Kidney (tissue), 22 donors: ENCODE measurements at places on chromosomes 2 and 18. TPM values are rescaled to one million over a fixed set of nuclear protein-coding genes. Genes with fewer than 3 reads are reported as not detected.

RBFA gene
- total RNA-seq, result 21.4 TPM

ABHD1 gene
- 0.69 TPM for total RNA-seq

LOXL3 gene
- 9.7 TPM for total RNA-seq

VSNL1 gene
- 0.44 TPM for total RNA-seq

SYT4 gene
- not detected for total RNA-seq

VWC2L gene
- 0.09 TPM for total RNA-seq

CABLES1 gene
- 40.5 TPM for total RNA-seq

UGT1A6 gene
- 43.7 TPM for total RNA-seq

IL36G gene
- not detected for total RNA-seq

ERMN gene
- 1.6 TPM for total RNA-seq

EGR4 gene
- not detected for total RNA-seq

GRCh38 chr2:235384624-235385023 is 109.2 kb upstream of the AGAP1 start:
- H3K4me3 ChIP-seq, result no peak overlapping the region
- no peak for DNase-seq
- H3K27ac ChIP-seq, result no peak overlapping the region
- no peaks in the 10 kb centered on the region for H3K27me3 ChIP-seq
- H3K4me1 ChIP-seq, result no peaks in the 10 kb centered on the region

- no peaks in the 10 kb centered on the region for H3K27me3 ChIP-seq
- H3K4me3 ChIP-seq, result no peak overlapping the region
- no peaks in the 10 kb centered on the region for H3K4me1 ChIP-seq
- H3K27ac ChIP-seq, result no peak overlapping the region
- no peak for DNase-seq
Observed at GRCh38 chr2:241871538-241872312, 2.2 kb downstream of the RTP5 start.

DNA sequence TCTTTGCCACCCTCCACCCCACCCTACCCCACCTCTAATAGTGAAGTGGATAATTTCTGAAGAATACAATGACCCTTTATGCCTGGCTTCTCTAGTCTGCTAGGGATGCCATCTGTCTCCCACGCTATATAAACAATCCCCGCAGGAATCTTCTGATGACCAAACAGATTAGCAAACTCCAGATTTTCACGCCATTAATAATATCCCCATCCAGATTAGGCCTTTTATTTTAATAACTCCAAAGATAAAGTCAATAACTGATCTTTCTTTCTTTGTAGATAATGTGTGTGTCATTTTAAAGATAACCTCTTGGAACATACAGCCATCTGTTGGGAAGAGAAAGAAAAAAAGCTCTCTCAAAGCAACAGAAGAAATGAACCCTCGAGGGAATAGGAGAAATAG is 47.9 kb upstream of the CCDC150 start:
- H3K36me3 ChIP-seq, result no peaks in the 10 kb centered on the region
- H3K4me1 ChIP-seq, result no peaks in the 10 kb centered on the region
- no peaks in the 10 kb centered on the region for H3K27me3 ChIP-seq
- no peak overlapping the region for H3K4me3 ChIP-seq

DNA sequence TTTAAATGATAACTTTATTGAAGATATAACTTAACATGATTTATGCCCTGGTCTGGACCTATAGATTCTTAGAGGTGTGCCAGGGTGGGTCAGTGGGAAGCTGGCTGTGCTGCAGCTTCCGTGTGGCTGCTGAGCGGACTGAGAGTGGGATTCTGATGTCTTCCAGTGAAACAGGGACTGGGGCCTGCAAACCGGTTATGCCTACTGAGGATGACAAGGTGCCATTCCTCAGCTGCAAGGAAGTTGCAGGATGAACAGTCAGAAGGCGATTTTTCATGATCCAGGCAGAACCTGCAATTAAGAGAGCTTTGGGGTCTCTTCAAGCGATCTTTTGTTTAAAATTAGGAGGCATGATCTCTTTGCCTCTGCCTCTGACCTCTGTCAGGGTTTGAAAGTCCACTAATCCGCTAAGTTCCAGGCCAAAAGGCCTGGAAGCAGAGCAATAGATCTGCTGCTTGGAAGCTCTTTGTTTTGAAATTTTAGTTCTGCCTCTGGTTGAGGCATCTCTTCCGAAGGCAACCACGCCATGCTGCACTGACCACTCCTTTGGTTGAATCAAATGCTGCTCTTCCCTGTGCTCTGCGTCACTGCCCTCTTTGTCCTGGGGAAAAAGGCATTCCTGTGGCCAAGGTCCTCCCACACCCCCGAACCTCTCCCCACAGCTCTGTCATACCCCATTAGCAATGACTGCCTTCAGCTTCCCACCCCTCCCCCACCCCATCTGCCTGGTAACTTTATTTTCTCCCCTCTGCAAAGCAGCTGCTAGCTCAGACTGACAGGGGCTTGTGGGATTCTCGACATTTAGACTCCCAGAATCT is 2.0 kb downstream of the TMEM169 start:
- H3K36me3 ChIP-seq, result no peaks in the 10 kb centered on the region
- peaks cover 7% of the 10 kb centered on the region for H3K4me1 ChIP-seq
- no peak overlapping the region for H3K27ac ChIP-seq

DNA sequence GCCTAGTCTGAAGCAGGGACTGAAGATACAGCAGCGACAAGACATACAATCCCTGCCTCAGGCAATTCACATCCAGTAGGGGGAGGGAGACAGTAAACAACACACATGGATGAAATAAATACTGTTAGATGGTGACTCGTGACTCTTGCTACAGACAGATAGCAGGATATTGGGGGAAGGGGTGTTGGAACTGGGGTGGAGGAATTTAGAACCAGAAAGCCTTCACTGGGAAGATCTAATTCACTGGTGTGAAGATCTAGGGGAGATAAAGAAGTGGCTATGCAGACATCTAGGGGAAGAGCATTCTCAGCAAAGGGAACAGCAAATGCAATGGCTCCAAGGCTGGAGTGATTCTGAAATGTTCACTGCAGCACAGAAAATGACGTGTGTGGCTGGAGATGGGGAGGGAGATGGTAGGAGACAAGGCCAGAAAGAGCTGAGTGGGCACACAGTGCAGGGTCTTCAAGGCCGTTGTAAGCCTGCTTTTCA is 52.6 kb upstream of the TMEM163 start:
- H3K27ac ChIP-seq, result no peak overlapping the region
- no peaks in the 10 kb centered on the region for H3K27me3 ChIP-seq
- no peak overlapping the region for H3K4me3 ChIP-seq
- H3K4me1 ChIP-seq, result no peaks in the 10 kb centered on the region
- no peak for DNase-seq

DNA sequence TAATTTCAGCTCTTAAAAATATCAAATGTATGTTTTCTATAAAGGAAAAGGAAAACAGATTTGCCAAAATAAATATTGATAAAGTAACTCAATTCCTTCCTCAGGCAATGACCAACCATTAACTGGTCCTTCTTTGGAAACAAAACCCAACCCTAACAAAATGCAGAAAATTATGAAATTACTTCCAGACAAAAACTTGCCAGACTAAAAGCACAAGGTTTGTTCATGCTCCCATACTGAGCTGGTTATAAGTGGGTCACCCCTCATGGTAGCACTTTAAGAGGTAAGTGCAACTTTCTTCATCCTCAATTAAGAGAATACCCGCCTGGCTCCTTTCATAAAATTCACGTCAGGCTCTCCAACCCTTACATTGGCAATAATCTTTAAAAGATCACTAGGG is 31.1 kb upstream of the TTC32 start:
- no peak overlapping the region for H3K4me3 ChIP-seq
- DNase-seq, result peak; percentile 20
- peaks cover 6% of the 10 kb centered on the region for H3K36me3 ChIP-seq
- no peaks in the 10 kb centered on the region for H3K27me3 ChIP-seq

- H3K4me3 ChIP-seq, result no peak overlapping the region
- H3K36me3 ChIP-seq, result no peaks in the 10 kb centered on the region
- DNase-seq, result no peak
- H3K4me1 ChIP-seq, result no peaks in the 10 kb centered on the region
Observed at GRCh38 chr2:174666845-174667244, 69.2 kb upstream of the WIPF1 start.

GRCh38 chr18:80104364-80104779 is 4.7 kb upstream of the ADNP2 start:
- H3K4me3 ChIP-seq, result no peak overlapping the region
- no peaks in the 10 kb centered on the region for H3K4me1 ChIP-seq
- no peak overlapping the region for H3K27ac ChIP-seq
- H3K36me3 ChIP-seq, result no peaks in the 10 kb centered on the region
- no peaks in the 10 kb centered on the region for H3K27me3 ChIP-seq

GRCh38 chr2:188142636-188143295 is 148.9 kb upstream of the GULP1 start:
- H3K4me1 ChIP-seq, result no peaks in the 10 kb centered on the region
- no peak overlapping the region for H3K4me3 ChIP-seq
- no peaks in the 10 kb centered on the region for H3K36me3 ChIP-seq
- H3K27me3 ChIP-seq, result no peaks in the 10 kb centered on the region
- no peak for DNase-seq
- H3K27ac ChIP-seq, result no peak overlapping the region

DNA sequence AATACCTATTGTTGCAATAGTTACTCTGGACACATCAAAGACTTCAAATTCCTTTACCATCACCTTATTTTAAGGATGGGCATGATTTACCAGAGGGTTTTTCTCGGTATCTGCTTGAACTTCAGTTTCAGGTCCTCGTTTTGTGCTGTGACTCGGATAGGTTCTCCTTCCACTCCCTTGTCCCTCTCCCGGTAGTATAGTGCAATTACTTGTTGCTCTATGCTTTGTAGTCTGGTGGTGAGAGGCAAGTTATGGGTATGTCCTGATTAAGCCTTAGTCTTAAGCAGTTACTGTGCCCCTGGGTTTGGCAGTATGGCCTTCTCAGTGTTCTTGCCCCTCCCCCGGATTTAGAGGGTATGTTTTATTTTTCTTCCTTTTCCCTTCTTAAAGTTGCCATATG is 96.6 kb downstream of the RHBDD1 start:
- H3K4me3 ChIP-seq, result no peak overlapping the region
- H3K36me3 ChIP-seq, result no peaks in the 10 kb centered on the region
- H3K27ac ChIP-seq, result no peak overlapping the region
- no peaks in the 10 kb centered on the region for H3K4me1 ChIP-seq

DNA sequence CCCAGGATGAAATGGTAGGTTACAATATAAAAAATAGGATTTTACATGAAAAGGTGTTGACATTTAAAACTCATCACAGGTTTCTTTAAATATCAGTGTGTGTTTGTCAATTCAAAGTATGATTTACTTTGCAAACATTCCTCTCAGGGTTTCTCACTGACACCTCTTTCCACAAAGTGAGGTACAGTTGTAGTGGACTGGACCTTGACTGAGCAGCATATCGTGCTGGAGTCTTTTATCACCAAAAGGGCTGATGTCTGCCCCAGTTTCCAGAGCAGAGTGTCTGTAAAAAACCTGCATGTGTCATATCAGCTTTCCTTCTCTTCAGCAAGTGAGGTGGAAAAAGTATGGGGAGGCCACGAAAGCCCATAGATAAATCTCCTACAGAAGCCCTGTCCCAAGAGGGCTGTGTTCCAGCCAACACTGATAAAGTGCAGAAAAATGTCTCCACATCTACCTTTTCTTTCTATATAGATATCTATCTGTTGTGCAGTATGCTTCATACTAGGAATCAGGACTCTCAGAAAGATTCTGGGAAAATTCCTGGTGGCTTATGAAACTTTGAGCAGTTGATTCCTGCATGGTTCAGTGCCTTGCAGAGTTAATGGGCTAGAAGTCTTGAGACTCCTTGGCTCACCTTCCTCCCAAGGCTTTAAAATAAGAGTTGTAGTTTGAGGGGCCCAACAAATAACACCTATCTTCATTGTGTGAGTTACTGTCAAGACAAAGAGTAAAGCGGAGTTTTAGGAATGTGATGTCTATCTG is 6.9 kb downstream of the ACYP2 start:
- DNase-seq, result no peak
- no peaks in the 10 kb centered on the region for H3K27me3 ChIP-seq
- no peak overlapping the region for H3K4me3 ChIP-seq
- no peak overlapping the region for H3K27ac ChIP-seq
- H3K4me1 ChIP-seq, result no peaks in the 10 kb centered on the region

- no peaks in the 10 kb centered on the region for H3K4me1 ChIP-seq
- no peak overlapping the region for H3K4me3 ChIP-seq
- H3K27me3 ChIP-seq, result no peaks in the 10 kb centered on the region
- no peak overlapping the region for H3K27ac ChIP-seq
- DNase-seq, result no peak
Observed at GRCh38 chr2:187906021-187906420, 351.8 kb upstream of the TFPI start.

- peaks cover 15% of the 10 kb centered on the region for H3K4me1 ChIP-seq
- no peak for DNase-seq
- no peaks in the 10 kb centered on the region for H3K36me3 ChIP-seq
- H3K4me3 ChIP-seq, result no peak overlapping the region
Observed at GRCh38 chr2:62452701-62453454, 53.1 kb downstream of the TMEM17 start.

GRCh38 chr2:205806143-205806905 is 124.0 kb downstream of the NRP2 start:
- no peaks in the 10 kb centered on the region for H3K27me3 ChIP-seq
- peak overlapping the region; percentile 21 for H3K27ac ChIP-seq
- peaks cover 14% of the 10 kb centered on the region for H3K4me1 ChIP-seq
- DNase-seq, result no peak
- no peaks in the 10 kb centered on the region for H3K36me3 ChIP-seq

- DNase-seq, result no peak
- no peak overlapping the region for H3K27ac ChIP-seq
- H3K4me3 ChIP-seq, result no peak overlapping the region
- H3K36me3 ChIP-seq, result peaks cover 8% of the 10 kb centered on the region
- H3K4me1 ChIP-seq, result no peaks in the 10 kb centered on the region
Observed at GRCh38 chr2:169619946-169620345, 35.8 kb downstream of the PPIG start.

- H3K4me3 ChIP-seq, result no peak overlapping the region
- peaks cover 9% of the 10 kb centered on the region for H3K27me3 ChIP-seq
- DNase-seq, result peak; percentile 55
Observed at GRCh38 chr2:153873052-153874048, 1.6 kb downstream of the GALNT13 start.

GRCh38 chr2:221896505-221897151 is 324.5 kb upstream of the EPHA4 start:
- no peak for DNase-seq
- no peaks in the 10 kb centered on the region for H3K4me1 ChIP-seq
- no peak overlapping the region for H3K27ac ChIP-seq
- no peaks in the 10 kb centered on the region for H3K27me3 ChIP-seq

DNA sequence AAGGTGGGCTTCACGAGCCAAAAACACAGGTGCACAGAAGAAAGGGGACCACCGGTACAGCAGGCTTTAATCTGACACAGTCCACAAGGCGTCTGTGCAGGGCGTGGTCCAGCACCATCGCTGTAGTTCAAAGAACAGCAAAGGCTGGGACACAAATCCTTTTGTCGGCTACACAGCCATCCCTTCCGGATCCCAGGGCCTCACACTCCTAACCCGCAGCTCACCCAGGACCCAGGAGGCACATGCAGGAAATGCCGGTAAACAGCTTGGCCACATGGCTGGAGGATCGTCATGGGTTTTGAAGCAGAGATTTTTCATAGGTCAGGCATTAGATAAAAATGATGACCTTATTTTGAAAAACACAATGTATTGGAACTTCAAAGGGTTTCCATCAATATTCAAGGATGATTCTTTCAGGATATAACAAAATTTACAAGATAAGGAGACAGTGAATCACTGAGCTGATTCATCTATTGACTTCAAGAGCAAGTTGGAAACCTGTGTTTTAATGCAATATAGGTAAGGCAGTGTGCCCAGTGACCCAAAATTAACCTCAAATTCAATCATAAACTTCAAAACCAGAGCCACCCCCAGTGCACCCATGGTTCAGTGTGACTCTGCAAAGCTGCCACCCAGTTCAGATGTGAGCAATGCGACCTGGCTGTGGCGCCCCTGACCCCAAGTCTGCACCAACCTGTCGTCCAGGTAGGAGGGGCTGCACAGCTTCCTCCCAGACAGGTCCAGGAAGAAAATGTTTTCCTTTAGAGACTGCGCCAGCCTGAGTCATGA is 74.4 kb downstream of the TMEM18 start:
- H3K27ac ChIP-seq, result no peak overlapping the region
- H3K36me3 ChIP-seq, result no peaks in the 10 kb centered on the region
- H3K4me1 ChIP-seq, result no peaks in the 10 kb centered on the region
- no peak for DNase-seq
